Stomach (tissue), 19 donors: ENCODE measurements at places on chromosomes 3 and 15. TPM values are rescaled to one million over a fixed set of nuclear protein-coding genes. Genes with fewer than 3 reads are reported as not detected.

GRCh38 chr3:42961633-42962032, 17.5 kb upstream of the GASK1A start:
- no peak overlapping the region for H3K4me3 ChIP-seq
- H3K27me3 ChIP-seq, result no peaks in the 10 kb centered on the region
- no peaks in the 10 kb centered on the region for H3K4me1 ChIP-seq
- no peak overlapping the region for H3K27ac ChIP-seq
- DNase-seq, result peak; percentile 29
- no peaks in the 10 kb centered on the region for H3K36me3 ChIP-seq

The LMAN1L gene
- total RNA-seq, result not detected

- no peaks in the 10 kb centered on the region for H3K36me3 ChIP-seq
- no peak for DNase-seq
- H3K4me3 ChIP-seq, result no peak overlapping the region
Observed at GRCh38 chr3:16474216-16474615, 39.3 kb downstream of the RFTN1 start.

- no peak overlapping the region for H3K27ac ChIP-seq
- H3K27me3 ChIP-seq, result no peaks in the 10 kb centered on the region
- no peak overlapping the region for H3K4me3 ChIP-seq
Observed at GRCh38 chr3:45939341-45939771, 3.9 kb upstream of the CXCR6 start.

The MST1 gene
- 172 TPM for total RNA-seq

DNA sequence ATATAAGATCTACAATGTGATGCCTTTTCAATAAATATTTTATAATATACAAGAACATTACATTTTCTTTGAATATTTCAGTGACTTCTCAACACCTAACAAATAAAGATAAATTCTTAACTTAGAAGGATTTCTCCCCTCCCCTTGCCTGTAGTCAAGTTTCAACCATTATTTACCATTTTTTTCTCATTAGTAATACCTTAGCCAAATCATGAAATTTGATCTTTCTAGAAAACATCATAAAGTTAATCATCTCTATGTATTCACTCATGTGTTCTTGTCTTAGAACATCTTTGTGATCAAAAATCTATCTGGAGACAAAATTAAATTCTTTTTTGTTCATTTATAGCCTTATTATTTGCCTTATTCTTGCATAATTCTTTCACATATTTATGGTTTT, 1201.8 kb upstream of the EPHA6 start:
- H3K27ac ChIP-seq, result no peak overlapping the region
- H3K4me1 ChIP-seq, result no peaks in the 10 kb centered on the region
- no peaks in the 10 kb centered on the region for H3K27me3 ChIP-seq
- H3K4me3 ChIP-seq, result no peak overlapping the region

GRCh38 chr3:31848911-31849310, 132.2 kb downstream of the OSBPL10 start:
- H3K36me3 ChIP-seq, result no peaks in the 10 kb centered on the region
- DNase-seq, result no peak
- no peak overlapping the region for H3K27ac ChIP-seq
- H3K4me3 ChIP-seq, result no peak overlapping the region
- H3K4me1 ChIP-seq, result no peaks in the 10 kb centered on the region

GRCh38 chr3:139198186-139198585, 145.6 kb upstream of the MRPS22 start:
- H3K4me1 ChIP-seq, result no peaks in the 10 kb centered on the region
- H3K27me3 ChIP-seq, result no peaks in the 10 kb centered on the region
- no peaks in the 10 kb centered on the region for H3K36me3 ChIP-seq
- no peak for DNase-seq
- no peak overlapping the region for H3K27ac ChIP-seq
- H3K4me3 ChIP-seq, result no peak overlapping the region

The CCK gene
- not detected for total RNA-seq

GRCh38 chr3:192927016-192927415, 9.4 kb upstream of the MB21D2 start:
- no peak for DNase-seq
- H3K27ac ChIP-seq, result no peak overlapping the region
- no peaks in the 10 kb centered on the region for H3K36me3 ChIP-seq
- H3K27me3 ChIP-seq, result no peaks in the 10 kb centered on the region
- no peak overlapping the region for H3K4me3 ChIP-seq
